Mesothelial cell of epicardium (in vitro differentiated cells): ENCODE measurements at places on chromosomes 2 and 18.

DNA sequence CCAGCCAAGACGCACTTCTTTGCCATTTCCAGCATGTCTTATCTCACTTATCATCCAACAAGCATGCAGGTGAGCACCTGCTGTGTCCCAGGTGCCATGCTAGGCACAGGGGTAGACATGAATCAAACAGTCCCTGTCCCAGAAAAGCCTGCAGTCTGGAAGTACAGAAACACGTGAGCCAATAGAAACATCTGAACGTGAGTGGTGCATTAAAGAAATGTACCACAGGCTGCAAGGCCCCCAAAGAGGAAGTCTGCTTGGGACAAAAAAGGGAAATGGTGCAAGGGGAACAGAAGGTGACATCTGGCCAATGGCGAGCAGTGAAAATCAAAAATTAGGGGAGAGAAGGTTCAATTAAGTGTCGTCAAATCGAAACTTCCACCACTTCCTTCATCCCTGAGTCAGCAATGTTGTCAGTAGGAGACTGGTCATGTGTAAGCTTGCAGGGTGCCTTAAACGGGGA, 17.6 kb upstream of the TMEM247 start:
- no peak for DNase-seq

GRCh38 chr2:231388725-231389346, 6.7 kb upstream of the B3GNT7 start:
- DNase-seq = no peak

GRCh38 chr2:220531216-220531615, 903.8 kb downstream of the SLC4A3 start:
- no peak for DNase-seq

GRCh38 chr2:75560768-75561565, at the start of gene EVA1A:
TSS of gene EVA1A (minus strand) at chr2:75560939. CDS start at chr2:75518140, 42,799 bp downstream.
- DNase-seq = peak; percentile 64

DNA sequence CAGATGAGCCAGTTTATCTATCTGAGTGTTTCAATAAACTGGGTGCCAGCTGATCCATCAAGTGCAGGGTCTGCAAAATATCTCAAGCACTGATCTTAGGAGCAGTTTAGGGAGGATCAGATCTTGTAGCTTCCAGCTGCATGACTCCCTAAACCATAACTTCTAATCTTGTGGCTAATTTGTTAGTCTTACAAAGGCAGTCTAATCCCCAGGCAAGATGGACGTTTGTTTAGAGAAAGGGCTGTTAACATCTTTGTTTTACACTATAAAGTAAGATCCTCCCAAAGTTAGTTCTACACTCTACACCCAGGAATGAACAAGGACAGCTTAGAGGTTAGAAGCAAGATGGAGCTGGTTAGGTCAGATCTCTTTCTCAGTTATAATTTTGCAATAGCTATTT, 28.7 kb upstream of the HNMT start:
- no peak for DNase-seq

DNA sequence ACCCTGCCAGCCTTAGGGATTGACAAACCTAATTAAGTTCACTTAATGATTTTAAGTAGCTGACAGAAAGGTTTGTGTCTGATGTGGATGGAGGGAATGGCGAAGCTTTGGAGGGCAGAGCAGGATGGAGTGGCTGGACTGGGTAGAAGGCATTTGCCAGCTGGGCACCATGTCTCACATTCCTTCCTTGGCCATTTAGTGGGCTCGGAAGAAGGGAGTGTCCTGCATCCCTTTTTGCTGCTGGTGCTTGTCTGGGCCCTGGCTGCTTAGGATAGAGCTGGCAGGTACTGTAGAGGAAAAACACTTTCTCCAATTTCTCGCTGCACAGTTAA, 166.7 kb downstream of the CLIP4 start:
- DNase-seq = no peak
